Stimulated activated effector memory CD8-positive, alpha-beta T cell treated with anti-CD3 and anti-CD28 coated beads, Interleukin-12 subunit alpha, Interleukin-12 subunit beta, amount 100 ng/mL, for 72 hours (primary cell): ENCODE measurements at places on chromosomes 6 and 20.
A peak's percentile ranks its signal among the peaks of the same experiment; 100 is the strongest.

GRCh38 chr20:52777171-52777570 lies 195.0 kb upstream of the TSHZ2 start:
- DNase-seq, result no peak

GRCh38 chr6:36032261-36032660 lies 4.7 kb downstream of the MAPK14 start:
- DNase-seq, result no peak

DNA sequence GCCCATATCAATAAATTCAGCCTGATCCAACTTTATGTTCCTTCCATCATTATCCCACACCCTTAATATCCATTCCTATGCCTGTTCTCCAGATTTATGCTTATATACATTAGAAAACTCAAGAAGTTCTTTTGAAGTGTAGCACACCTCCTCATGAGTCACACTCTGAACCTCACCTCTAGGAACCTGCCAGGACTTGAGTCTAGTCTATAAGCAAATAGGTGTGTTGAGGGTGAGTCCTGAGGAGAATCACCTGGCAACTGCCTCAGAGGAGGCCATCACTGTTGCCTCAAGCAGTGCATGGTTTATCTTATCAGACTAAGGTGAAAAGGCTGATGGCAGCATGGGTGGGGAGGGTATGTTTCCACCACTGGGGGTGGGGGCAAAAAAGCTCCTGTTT lies 496.7 kb downstream of the C6orf118 start:
- DNase-seq, result no peak

DNA sequence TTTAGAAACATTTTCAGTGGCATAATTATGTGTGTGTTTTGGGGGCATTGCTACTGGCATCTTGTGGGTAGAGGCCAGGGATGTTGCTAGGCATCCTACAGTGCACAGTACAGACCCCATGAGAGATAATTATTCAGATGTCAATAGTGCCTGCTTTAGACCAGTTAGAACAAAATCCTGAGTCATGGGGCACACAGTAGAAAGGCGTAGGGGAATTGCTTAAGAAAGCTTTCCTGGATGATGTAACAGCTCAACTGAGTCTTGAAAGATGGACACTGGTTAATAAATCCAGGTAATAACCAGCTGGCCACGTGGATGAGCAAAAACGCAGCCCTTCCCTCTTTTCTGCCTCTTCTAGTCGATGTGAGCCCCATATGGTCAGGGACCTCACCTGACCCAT lies 51.1 kb downstream of the KCNB1 start:
- DNase-seq, result no peak

GRCh38 chr6:12208190-12208589 lies 82.0 kb upstream of the EDN1 start:
- no peak for DNase-seq

GRCh38 chr20:32762754-32763201 lies 593 bp downstream of the DNMT3B start:
- DNase-seq, result peak; percentile 18

- DNase-seq, result no peak
These were observed 306.0 kb downstream of the EYA4 start for GRCh38 chr6:133547136-133547535.

- DNase-seq, result no peak
These were observed 174.8 kb downstream of the CDH26 start for GRCh38 chr20:60132827-60133670.

GRCh38 chr6:139395891-139396301 lies 21.4 kb upstream of the CITED2 start:
- DNase-seq, result no peak

GRCh38 chr6:156953479-156954146 lies 176.4 kb downstream of the ARID1B start:
- no peak for DNase-seq

GRCh38 chr20:60759651-60760050 lies 492.4 kb upstream of the CDH4 start:
- DNase-seq, result peak; percentile 17

- DNase-seq, result no peak
These were observed 4.2 kb downstream of the RNASET2 start for GRCh38 chr6:166952121-166952520.

- no peak for DNase-seq
These were observed 65.8 kb downstream of the NOL4L start for GRCh38 chr20:32519381-32519730.

- DNase-seq, result no peak
These were observed 630.8 kb downstream of the PHF3 start for GRCh38 chr6:64266351-64266821.

- no peak for DNase-seq
These were observed 32.9 kb upstream of the RPL7L1 start for GRCh38 chr6:42846505-42846904.

DNA sequence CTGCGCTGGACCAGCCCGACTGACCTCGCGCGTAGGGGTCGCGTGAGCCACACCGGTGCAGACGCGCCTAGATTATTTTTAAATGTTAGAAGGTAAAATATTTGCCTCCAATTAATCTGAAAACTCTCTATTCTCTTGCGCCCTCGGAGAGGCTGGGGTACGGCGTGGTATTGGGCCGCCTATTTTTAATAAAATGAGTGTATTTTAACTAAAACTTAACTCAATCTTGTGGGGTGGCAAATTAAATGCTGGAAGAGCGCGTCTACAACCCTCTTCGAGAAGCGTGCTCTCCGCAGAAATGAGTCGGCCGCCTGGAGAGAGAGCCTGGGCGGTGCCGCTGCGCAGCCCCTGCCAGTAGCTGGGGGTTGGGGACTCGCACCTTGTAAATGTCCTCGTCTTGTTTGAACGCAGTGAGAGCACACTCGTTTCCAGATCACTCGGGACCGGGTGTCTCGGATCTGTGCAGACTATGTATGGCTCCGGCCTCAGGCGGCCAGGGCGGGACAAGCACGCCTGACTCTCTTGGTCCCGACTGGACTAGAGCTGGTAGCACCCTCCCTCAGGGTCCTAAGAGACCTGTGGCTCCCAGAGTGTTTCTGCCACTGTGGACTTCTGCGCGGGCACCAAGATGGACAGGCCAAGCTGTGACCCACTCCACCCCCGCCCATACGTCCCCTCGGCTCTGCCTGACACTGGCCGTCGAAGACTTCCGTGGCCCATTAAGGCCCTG lies 2.0 kb upstream of the MAFB start:
- no peak for DNase-seq

- no peak for DNase-seq
These were observed 12.7 kb upstream of the SPAG4 start for GRCh38 chr20:35602851-35603495.

GRCh38 chr6:119322715-119323350 lies 26.7 kb downstream of the MAN1A1 start:
- no peak for DNase-seq

- DNase-seq, result no peak
These were observed 90.4 kb upstream of the TMEM30A start for GRCh38 chr6:75374961-75375400.

DNA sequence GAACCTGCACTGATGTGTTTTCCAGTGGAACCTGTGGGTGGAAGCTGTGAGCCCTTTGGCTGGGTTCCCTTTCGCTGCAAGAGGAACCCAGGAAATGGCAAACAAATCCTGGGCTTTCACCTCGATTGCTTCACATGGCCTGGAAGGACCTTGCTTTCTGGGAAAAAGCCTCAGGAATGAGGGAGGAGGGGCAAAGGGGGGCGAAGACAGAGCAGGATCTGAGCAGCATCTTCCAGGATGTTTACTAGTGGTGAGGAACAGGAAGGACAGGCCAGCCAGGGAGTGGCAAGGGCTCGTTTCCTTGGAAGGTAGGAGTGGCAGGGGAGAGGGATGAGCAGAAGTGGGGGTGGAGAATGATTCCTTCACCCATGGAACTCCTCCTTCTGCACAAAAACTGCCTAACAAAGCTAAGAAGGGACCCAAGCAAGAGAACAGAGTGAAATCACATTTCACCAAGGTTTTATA lies 5.9 kb downstream of the SLC2A10 start:
- no peak for DNase-seq

- no peak for DNase-seq
These were observed 394.8 kb downstream of the DHX35 start for GRCh38 chr20:39356908-39357307.

DNA sequence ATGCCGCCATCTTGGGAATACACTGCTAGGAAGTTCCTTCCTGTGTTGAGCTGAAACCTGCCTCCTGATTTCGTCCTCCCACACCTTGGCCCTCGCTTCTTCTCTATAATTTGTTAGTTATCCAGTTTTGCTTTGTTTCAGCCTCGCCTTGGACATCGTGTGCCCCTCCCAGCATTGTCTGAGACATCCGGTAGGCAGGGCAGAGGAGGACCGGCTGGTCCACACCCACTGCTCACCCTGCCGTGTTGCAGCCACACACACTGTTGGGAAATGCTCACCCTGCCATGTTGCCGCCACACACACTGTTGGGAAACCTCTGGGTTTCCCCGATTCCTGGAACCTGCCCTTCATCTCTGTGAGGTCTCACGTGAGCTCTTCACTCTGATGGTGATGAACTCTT lies 105.1 kb downstream of the CDH4 start:
- DNase-seq, result no peak

DNA sequence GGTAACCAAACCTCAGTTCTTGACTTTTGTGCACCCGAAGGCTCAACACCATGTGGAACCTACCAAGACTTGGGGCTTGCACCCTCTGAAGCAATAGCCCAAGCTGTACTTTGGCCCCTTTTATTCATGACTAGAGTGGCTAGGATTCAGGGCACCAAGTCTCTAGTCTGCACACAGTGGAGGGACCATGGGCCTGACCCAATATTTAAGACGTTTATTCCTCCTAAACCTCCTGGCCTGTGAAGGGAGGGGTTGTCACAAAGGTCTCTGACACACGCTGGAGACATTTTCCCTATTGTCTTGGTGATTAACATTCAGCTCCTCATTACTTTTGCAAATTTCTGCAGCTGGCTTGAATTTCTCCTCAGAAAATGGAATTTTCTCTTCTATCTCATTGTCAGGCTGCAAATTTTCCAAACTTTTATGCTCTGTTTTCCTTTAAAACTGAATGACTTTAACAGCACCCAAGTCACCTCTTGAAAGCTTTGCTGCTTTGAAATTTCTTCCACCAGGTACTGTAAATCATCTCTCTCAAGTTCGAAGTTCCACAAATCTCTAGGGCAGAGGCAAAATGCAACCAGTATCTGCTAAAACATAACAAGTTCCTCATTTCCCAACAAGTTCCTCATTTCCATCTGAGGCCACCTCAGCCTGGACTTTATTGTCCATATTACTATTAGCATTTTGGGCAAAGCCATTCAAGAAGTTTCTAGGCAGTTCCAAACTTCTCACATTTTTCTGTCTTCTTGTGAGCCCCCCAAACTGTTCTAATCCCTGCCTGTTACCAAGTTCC lies 481.4 kb upstream of the BTBD3 start:
- DNase-seq, result no peak

- no peak for DNase-seq
These were observed 293.5 kb downstream of the PRL start for GRCh38 chr6:22003287-22003686.

- no peak for DNase-seq
These were observed 182.9 kb downstream of the PTPRT start for GRCh38 chr20:43006651-43007375.

DNA sequence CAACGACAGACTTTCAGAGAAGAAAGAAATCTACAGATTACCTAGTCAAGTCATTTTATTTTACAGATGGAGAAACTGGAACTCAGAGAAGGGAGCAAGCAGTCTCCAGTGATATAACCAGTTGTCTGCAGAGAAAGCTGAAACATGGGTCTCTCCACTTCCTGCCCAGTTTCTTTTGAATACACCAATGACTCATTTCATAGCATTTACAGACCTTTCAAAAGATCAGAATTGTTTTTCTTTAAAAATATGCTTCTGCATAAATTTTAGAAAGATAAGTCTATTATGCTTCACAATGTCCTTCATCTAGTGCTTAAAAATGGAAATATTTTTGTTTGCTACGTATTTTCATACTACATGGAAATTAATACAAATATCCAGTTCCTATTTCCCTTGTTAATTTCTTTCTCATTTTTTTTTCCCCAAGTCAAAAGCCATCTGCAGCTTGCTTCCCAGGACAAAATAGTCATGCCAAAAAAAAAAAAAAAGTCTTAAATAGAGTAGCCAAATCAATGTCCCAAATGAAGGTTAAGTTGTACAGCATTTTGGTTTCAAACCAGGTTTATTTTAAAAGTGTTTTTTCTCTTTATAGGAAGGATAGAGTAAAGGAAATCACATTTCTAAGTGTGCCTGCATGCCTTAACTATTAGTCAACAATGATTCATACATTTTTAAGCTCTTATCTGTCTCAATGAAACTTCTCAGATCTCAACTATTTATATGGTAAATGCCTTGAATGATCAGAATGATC lies 36.9 kb downstream of the ARHGAP18 start:
- no peak for DNase-seq

DNA sequence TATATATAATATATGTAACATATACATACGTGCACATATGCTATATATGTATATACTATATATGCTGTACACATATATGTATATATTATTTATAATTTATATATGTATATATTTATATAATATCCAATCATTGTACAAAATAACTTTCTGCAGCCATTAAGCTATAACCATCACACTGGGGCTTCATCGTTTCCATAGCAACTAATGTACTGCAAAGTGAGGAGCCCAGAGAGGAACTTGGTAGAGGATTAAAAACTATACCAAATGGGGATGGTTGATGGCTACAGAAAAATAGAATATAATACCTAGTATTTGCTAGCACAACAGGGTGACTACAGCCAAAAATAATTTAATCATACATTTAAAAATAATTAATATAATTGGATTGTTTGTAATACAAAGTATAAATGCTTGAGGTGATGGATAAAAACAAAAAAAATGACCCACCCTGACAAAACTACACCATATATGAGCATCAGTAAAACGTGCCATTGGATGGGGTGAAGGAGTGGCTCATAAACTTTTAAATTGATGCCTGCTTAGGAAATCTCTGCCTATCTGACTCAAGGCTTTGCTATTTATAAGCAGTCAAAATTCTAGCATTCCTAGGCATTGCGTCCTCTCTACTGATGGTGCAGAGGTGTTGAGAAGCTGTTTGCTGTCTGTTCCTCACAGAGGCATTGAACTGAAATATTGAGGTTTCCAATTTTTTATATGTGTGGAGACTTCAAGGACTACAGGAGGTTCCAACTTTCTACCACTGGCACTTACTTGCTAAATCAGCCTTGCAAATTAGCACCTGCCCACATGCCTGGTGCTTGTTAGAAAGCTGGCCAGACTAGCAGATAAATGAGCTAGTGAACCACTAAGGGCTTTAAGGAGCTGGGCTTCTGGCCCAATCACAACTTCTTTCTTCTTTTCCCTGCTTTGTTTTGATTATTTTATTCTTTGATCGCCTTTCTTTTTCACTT lies 190.1 kb downstream of the SCP2D1 start:
- DNase-seq, result no peak

- DNase-seq, result no peak
These were observed 165.1 kb downstream of the LMBRD1 start for GRCh38 chr6:69631552-69632346.

GRCh38 chr6:37029249-37029971 lies 24.0 kb downstream of the FGD2 start:
- DNase-seq, result peak; percentile 46

GRCh38 chr6:105713474-105714118 lies 310.7 kb upstream of the PREP start:
- DNase-seq, result no peak
